Kidney capillary endothelial cell (primary cell): ENCODE measurements at places on chromosomes 5 and 9.

DNA sequence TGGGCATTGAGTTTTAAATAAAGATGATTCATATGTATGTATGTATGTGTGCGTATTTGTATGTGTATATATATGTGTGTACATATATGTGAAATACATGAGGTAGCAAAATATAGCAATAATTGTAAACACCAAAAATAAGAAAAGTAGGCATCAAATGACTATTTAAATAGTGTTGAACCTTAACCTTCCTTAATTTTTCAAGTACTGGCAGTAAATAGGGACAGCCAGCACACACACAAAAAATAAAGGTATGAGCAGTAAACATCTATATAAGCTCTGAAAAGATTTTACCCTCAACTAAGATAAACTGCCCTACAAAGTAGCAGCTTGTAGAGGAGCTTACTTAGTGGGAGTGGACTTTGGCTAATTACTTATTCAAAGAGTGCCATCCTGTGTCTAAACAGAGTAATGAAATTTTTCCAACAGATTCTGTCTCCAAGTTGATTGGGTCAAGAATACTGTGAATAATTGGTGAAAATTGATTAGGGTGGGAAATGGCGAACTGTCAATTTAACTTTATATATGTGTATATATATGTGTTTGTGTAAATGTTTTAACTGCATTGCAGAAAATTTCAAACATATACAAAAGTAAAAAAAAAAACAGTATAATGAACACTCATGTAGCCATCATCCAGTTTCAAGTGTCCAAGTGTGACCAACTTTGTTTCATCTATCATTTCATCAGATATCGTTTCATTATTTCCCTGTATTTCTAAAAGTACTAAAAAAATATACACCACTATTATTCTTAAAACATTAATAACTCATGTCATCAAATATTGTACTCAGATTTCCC is 2.0 kb upstream of the ADAMTS6 start:
- DNase-seq, result peak; percentile 84

- DNase-seq, result no peak
Observed at GRCh38 chr5:147601652-147602051, 91.8 kb upstream of the DPYSL3 start.

- no peak for DNase-seq
Observed at GRCh38 chr5:135494196-135494595, 41.6 kb downstream of the NEUROG1 start.

DNA sequence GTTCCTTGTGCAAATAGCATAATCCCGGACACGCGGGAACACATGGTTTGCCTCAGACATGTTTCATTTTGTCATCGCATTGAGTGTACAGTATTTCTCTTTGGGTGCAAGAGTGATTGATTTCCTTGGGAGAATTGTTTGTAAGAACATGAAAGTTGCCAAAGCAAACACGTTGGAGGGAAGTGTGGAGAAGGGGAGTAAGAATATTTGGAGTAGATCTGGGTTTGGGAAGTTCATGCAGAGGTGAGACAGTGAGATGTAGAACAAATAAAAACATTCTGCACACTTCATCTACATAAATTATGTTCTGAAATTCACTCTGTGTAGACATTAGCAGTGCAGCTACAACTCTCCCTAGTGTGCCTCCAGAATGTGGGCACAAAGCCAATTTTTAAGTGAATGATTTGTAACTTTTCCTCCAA is 24.0 kb downstream of the FOXD1 start:
- no peak for DNase-seq

- no peak for DNase-seq
Observed at GRCh38 chr9:86594724-86595123, 240.5 kb upstream of the TUT7 start.

DNA sequence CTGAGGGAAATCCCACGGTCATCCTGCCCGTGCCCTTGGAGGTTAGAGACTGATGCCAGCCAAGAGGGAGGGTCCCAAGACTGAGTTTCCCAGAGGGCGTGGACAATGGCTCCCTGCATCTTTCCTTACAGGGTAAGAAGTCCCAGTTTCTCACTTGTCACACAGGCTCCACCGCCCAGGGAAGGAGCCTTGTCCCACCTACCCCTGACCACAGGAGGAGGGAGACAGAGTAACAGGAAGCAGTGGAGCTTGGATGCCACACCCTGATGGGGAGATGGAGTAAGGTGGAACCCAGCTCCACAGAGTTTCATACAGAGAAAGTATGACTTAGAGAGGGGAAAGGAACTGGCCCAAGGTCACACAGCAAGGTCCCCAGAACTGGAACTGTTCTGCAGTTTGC is 9.4 kb upstream of the CD74 start:
- DNase-seq, result no peak

DNA sequence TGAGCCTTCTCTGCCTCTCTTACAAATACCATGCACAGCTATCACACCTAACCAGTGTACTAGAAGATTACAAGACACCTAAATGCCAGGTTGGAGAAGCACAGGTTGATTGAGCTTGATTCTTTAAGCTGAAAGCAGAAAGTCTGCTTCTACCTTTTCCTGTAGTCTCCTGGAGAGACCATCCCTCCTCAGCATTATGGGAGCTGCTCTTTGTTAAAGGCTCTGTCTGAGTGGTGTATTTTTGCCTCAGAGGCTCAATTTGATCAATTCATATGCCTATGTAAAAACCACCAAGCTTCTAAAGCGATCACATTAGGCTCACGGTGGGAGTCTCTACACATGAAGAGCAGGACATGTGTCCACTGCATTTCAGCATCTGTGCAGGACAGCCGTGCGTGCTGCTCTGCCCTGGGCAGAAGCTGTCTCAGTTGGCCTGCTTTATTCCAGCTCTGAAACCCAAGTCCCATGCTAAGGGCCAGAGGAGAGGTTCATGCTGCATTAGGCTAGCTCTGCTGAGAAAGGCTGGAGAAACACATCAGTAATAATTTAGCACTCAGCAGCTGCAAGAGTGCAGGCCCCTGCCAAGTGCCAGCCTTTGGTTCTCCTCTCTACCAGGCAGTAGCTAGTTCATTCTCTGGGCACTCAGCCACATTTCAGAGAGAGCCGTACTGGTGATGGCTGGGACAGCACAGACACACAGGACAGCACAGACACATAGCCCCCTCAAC is 41.7 kb downstream of the TMEM167A start:
- DNase-seq, result no peak

GRCh38 chr5:34914671-34915138 is 599 bp downstream of the RAD1 start:
- no peak for DNase-seq

GRCh38 chr5:138663009-138663408 is 87.8 kb upstream of the HSPA9 start:
- no peak for DNase-seq

GRCh38 chr9:132328580-132328979 is 26.2 kb downstream of the SETX start:
- no peak for DNase-seq

DNA sequence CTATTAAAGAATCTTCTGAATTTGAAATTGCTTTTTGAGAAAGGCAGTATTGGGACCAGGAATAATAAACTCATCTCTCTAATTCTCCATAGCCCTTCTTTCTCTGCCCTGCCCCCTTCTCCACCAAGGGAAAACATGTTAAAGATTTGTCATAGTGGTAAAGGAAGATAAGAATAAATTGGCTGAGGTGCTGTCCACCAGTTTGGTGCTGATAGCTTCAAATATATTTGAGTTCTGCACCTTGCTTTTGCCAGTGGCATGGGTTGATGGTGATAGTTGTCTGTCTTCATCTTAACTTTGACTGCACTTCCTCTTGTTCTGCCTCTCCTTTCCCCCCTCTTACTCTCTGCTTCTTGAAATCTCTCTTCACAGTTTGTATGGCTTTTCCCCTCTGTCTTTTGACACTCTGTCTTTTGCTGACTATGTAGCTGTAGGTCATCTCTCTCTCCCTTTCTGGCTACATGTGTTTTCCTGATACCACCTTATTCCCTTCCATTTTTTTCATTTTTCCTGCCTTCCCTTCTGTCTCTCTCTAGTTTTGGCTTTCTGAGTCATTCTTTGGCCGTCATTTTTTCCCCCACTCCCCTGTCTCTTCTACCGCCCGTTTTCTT is 56.6 kb downstream of the NDUFS4 start:
- no peak for DNase-seq

DNA sequence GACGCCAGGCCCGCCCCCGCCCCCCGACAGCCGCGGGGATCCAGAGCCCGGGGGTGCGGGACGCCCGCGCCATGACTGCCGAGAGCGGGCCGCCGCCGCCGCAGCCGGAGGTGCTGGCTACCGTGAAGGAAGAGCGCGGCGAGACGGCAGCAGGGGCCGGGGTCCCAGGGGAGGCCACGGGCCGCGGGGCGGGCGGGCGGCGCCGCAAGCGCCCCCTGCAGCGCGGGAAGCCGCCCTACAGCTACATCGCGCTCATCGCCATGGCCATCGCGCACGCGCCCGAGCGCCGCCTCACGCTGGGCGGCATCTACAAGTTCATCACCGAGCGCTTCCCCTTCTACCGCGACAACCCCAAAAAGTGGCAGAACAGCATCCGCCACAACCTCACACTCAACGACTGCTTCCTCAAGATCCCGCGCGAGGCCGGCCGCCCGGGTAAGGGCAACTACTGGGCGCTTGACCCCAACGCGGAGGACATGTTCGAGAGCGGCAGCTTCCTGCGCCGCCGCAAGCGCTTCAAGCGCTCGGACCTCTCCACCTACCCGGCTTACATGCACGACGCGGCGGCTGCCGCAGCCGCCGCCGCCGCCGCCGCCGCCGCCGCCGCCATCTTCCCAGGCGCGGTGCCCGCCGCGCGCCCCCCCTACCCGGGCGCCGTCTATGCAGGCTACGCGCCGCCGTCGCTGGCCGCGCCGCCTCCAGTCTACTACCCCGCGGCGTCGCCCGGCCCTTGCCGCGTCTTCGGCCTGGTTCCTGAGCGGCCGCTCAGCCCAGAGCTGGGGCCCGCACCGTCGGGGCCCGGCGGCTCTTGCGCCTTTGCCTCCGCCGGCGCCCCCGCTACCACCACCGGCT is 1.0 kb downstream of the FOXE1 start:
- no peak for DNase-seq

GRCh38 chr5:139966856-139967255 is 76.2 kb downstream of the NRG2 start:
- no peak for DNase-seq

DNA sequence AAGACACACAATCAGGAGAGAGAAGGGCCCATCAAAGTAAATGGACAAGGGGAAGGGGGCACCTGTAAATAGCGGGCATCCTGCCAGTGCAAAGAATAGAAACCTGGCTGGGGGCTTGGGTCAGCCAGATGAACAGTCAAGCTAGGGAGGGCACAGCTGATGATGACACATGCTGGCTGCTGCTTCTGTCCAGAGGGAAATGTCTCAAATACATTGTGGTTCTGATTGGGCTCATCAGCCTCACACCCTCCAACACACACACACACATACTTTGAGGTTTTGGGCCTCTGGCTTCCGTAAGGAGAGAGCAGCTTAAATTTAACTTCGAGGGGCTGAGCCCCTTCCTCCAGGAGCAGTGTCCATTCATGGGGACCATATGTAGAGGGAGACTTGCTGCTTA is 27.6 kb upstream of the SPATA31E1 start:
- DNase-seq, result no peak

- DNase-seq, result no peak
Observed at GRCh38 chr5:90410178-90410762, 714 bp upstream of the CETN3 start.

DNA sequence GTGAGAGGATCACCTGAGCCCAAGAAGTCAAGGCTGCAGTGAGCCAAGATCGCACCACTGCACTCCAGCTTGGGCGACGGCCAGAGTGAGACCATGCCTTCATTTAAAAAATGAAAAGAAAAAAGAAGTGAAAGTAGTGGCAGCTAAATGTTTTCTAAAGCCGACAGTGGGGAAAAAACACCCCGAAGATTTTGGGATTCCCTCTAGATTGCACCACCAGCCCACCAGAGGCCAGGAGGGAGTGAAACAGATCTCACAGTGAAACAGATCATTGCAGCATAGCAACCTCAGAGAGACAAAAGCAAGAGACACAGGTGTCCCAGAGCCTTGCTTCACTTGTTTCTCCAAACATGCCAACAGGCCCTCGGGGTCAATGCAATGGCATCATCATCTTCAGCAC is 156.8 kb downstream of the PAX5 start:
- DNase-seq, result no peak

DNA sequence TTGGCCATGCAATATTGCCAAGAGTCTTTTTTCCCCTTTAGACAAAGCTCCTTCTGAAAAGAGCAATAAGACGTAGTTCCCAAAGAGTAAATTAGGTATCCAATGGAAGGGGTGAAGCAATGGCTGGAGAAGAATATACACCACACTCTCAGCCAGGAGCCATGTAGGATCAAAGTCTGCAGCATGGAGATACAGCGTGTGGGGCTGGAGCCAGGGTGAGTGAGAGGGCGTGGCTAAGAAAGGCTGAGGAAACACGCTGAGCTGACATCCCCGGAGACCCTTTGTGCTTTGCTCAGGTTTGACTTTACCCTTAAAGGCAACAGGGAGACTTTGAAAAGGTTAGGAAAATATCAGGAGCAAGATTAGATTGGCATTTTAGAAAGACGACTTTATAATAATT is 87.1 kb upstream of the ELL2 start:
- DNase-seq, result no peak

GRCh38 chr5:107277485-107278125 is 393.1 kb downstream of the EFNA5 start:
- DNase-seq, result no peak

- no peak for DNase-seq
Observed at GRCh38 chr5:152309926-152310450, 95.1 kb downstream of the NMUR2 start.

GRCh38 chr9:21153336-21154017 is 11.8 kb upstream of the IFNW1 start:
- peak; percentile 71 for DNase-seq

DNA sequence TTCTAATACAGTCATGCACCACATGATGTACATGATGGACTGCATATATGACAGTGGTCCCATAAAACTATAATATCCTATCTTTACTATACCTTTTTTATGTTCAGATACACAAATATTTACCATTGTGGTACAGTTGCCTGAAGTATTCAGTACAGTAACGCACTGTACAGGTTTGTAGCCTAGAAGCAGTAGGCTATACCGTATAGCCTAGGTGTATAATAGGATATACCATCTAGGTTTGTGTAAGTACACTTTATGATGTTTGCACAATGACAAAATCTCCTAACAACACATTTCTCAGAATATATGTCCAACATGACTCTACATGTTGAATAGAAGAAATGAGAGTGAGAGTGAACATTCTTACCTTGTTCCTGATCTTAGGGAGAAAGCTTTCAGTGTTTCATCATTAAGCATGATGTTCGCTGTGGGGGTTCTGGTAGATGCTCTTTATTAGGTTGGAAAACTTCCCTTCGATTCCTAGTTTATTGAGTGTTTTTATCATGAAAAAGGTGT is 31.8 kb downstream of the AMBP start:
- no peak for DNase-seq
